ENCODE measurements at places on chromosomes 1 and 21.
A peak's percentile ranks its signal among the peaks of the same experiment; 100 is the strongest.

DNA sequence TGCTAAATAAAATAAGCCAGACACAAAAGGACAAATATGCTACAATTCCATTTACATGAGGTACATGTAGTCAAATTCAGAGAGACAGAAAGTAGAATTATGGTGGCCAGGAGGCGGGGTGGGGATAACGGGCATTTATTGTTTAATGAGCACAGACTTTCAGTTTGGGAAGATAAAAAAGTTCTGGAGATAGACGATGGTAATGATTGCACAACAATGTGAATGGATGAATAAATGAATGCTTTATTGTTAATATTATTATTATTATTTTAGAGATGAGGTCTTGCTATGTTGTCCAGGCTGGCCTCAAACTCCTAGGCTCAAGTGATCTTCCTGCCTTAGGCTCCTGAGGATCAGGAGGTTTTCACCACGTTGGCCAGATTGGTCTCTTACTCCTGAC is 122.0 kb downstream of the LHX4 start:
- DNase-seq: no peak

DNA sequence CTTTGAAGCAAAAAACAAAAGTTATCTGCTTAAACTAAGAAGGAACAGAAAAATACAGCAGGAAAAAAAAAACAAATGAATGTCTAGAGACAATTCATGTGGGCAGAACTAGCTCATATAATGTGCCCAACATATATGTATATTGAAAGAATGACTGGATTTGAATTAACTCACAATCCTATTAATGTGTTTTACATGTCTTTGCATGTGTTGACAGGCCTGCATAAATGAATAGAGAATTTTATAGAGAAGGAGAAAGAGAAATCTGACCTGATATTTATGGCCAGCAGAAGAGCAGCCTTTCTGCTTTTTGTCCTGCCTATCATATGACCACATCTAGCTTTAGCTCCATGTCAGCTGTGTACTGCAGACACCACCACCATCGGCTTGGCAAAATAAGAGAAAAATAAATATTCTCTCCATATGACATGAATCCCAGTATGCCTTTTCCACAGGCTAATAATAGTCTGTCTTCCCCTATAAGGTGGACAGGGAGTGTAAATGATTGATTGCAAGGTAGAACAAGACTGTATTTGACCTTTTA is 171.5 kb upstream of the PALMD start:
- no peak for DNase-seq

DNA sequence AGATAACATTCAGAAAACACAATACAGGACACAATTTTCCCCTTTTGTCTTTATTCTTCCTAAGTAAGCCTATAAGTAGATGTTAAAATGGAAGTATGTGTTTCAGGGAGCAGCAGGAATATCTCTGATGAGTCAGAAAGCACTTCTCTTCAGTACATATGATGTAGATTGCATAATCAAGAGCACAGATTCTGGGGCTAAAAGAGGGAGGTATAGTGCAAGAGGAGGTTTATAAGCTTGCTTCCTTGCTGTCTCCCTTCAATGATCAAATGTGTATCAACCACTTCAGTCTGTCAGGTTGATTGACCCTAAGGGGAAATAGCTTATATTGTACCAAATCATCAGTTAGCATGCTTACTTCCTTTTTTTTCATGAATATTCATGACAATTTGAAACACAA is 822.8 kb downstream of the BRINP3 start:
- DNase-seq: no peak

DNA sequence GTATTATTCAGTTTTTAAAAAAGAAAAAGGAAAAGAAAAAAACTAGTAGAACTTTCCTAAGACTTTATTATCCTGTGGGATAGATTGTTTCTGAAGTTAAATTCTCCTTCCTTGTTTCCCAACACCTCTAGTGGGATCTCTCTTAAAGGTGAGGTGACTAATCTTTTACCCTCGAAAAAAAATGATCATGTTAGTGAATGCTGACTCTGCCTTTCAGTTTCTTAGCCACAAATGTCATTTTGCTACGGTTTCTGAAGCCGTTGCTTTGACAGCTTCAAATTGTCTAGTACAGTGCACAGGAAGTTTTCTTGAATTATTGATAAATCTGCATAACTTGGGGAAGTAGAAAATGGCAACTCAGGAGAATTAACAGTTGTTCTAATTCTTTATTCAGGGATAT is 13.0 kb upstream of the NEK7 start:
- no peak for DNase-seq

GRCh38 chr1:184910691-184911091 is 63.6 kb downstream of the NIBAN1 start:
- DNase-seq: peak; percentile 92

DNA sequence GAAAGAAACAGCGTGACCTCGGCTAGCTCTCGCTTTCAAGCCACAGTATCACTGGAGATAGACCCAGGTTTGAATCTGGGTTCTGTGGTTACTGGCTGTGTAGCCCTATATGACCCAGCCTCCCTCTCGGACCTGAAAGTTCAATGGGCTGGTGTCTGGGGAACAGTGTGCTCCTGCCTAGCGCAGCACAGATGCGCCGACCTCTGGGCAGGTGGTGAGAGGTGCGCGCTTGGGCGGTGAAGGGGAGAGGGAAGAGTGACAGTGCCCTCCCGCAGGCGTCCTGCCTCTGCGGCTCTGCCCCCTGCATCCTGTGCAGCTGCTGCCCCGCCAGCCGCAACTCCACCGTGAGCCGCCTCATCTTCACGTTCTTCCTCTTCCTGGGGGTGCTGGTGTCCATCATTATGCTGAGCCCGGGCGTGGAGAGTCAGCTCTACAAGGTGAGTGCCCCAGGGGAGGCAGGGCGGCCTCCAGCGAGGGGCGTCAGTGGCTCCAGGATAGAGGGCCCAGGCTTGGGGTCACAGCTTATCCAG is 10.5 kb downstream of the SERINC2 start:
- no peak for DNase-seq

DNA sequence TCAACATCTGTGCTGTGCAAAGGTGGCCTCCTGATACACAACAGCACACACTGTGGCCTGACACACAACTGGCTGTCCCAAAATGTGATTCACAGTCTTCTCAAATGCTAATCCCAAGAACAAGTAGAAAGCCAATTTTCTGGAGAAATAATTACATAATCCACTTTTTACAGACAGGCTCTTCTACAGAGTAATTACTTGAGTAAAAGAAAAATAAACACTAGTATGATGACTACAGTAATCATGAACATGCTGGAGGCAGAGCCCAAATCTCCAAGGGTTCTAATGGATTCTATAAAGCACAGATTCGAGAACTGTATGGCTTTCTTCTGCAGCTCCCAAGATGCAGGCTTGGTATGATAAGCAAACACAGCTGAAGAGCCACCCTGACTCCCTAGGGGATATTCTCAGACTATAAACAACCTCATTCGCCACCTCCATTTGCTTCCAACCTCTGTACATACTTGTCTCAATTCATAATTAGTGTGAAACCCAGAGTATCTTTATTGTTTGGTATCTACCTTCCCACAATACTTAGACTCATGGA is 81.9 kb downstream of the SIPA1L2 start:
- no peak for DNase-seq

GRCh38 chr1:201538612-201539551 is at the start of gene NAV1:
Gene NAV1, plus strand, starts transcription at chr1:201539127. Its CDS starts 83,758 bp downstream, at chr1:201622885.
- peak; percentile 67 for DNase-seq

DNA sequence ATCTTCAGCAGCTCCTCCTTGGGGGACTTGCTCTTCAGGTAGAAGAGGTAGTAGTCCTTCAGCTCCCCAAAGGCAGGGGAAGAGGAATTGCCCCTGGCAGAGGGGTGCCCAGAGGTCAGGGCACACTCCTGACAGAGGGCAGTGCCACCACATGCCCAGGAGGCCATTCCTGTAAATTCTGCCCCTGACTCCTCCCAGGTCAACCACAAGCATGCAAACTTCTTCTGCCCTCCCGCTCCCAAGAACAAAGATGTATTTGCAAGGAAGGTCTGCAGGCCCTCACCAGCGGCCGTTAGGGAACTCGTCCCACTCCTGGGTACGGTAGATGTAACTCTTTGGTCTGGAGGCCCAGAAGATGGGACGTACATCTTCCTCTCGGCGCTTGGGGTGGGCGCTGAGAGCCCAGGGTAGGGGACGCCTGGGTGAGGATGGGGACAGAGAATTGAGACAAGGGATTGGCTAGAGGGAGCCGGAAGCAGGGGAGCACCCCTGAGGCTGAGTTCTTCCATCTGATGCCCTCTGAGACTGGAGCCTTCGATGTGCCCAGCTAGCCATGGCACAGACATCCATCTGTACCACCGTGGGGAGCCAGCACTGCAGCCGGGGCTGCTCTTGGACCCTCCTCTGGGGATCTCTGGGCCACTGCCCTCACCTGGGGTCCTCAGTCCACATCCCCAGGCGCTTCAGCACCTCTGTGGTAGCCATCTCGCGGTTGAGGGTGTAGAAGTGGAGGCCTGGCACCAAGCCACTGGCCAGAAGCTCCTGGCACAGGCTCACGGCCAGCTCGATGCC is 11.1 kb downstream of the MTHFR start:
- no peak for DNase-seq

DNA sequence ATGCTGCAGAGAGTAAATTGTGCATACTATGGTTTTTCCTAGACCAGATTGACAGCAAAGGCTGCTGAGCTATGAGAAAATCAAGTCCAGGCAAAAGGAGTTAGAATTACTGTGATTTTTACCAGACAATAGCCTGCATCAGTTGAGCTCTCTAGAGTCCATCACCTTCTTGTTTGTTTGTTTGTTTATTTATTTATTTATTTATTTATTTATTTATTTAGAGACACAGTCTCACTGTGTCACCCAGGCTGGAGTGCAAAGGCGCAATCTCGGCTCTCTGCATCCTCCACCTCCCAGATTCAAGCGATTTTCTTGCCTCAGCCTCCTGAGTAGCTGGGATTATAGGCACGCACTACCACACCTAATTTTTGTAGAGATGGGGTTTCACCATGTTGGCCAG is 24.2 kb upstream of the ABCB10 start:
- DNase-seq: no peak

GRCh38 chr1:83098131-83098530 is 900.8 kb downstream of the TTLL7 start:
- DNase-seq: no peak

DNA sequence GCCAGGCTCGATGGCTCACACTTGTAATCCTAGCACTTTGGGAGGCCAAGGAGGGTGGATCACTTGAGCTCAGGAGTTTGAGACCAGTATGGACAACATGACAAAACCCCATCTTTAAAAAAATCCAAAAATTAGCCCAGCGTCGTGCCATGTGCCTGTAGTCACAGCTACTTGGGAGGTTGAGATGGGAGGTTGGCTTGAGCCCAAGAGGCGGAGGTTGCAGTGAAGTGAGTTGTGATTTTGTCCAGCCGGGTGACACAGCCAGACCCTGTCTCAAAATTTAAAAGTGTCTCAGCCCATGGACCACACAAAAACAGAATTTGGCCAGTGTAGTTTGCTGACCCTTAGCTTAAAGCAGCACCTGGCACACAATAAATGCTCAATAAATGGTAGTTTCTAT is 11.3 kb upstream of the TACSTD2 start:
- no peak for DNase-seq

GRCh38 chr21:46116189-46116775 is 18.4 kb downstream of the COL6A2 start:
- DNase-seq: peak; percentile 19

DNA sequence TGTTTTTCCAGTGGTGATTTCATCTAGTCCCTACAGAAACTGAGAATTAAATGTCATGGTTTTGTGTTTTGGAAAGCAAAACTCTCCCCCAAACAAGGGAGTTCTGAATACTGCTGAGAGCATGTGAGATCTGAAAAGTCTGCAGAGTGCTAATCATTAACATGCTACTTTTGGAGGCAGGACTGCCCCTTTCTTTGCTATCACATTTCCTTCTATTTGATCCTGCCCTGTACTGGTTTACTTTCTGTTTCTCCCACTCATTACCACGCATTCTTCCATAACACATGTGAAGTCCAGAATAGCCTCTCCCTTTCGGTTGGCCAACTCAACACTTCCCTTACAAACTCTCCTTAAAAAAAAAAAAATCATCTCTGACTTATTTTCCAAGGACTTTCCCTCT is 63.6 kb downstream of the GADD45A start:
- no peak for DNase-seq

DNA sequence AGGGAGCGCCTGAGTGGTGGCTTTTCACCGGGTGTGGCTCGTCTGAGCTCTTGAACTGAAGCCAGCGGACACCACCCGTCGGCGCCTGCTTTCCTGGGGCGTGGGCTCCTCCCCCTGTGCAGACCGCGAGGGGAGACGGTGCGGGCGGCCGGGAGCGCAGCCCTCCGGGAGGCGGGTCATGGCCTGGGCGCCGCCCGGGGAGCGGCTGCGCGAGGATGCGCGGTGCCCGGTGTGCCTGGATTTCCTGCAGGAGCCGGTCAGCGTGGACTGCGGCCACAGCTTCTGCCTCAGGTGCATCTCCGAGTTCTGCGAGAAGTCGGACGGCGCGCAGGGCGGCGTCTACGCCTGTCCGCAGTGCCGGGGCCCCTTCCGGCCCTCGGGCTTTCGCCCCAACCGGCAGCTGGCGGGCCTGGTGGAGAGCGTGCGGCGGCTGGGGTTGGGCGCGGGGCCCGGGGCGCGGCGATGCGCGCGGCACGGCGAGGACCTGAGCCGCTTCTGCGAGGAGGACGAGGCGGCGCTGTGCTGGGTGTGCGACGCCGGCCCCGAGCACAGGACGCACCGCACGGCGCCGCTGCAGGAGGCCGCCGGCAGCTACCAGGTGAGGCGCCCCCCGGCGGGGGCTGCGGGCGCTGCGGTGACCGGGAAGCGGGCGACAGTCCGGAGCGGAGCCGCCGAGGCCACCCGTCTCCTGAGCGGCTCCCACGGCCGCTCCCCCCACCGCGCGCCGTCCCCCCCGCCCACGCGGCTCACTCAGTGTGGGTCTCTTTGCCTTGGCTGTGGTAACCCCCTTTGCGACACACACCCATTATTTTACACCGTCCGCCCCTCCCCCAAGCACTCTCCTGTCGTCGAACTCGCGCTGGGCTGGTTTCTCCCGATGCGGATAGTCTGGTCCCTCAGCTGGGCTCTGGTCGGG is at the start of gene TRIM58:
TRIM58 (plus strand) TSS at position 119 of the 916 bp plus-strand sequence; CDS start at position 179, 60 bp downstream.
- no peak for DNase-seq

- DNase-seq: no peak
These were observed 36.9 kb upstream of the HIVEP3 start for GRCh38 chr1:41955461-41956159.

DNA sequence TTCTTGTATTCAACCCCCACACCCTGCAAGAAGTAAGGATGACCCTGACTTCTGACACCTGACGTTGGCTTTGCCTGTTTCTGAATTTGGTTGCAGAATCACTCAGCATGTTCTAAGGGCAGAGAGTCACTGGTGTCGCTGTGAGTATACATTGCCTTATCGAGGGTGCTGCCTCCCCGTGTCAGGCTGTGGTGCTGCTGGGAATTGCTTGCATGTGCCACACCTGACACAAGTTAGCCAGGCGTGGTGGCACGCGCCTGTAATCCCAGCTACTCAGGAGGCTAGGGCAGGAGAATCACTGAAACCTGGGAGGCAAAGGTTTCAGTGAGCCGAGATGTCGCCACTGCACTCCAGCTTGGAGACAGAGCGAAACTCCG is 45.9 kb downstream of the WDR4 start:
- DNase-seq: no peak

GRCh38 chr1:215459136-215459535 is 108.0 kb upstream of the KCTD3 start:
- DNase-seq: no peak
